ENCODE measurements at places on chromosomes 5 and 9. TPM values are rescaled to one million over a fixed set of nuclear protein-coding genes. Genes with fewer than 3 reads are reported as not detected.

The IGIP gene
- total RNA-seq = 9.3 TPM

The JAKMIP2 gene
- total RNA-seq = not detected

The PROP1 gene
- total RNA-seq = not detected

The C9orf153 gene
- 0.08 TPM for total RNA-seq

The LRRC70 gene
- total RNA-seq = 1.4 TPM

The PGM5 gene
- 44.2 TPM for total RNA-seq

The ARRDC3 gene
- total RNA-seq = 114 TPM

The NMUR2 gene
- not detected for total RNA-seq

The MARCOL gene
- not detected for total RNA-seq

The PHYHD1 gene
- 6.1 TPM for total RNA-seq

The MRPS2 gene
- 11.9 TPM for total RNA-seq

The TAF11L2 gene
- total RNA-seq = not detected

The EQTN gene
- total RNA-seq = not detected

The CCNI2 gene
- not detected for total RNA-seq

The DND1 gene
- total RNA-seq = not detected

The SH3GL2 gene
- not detected for total RNA-seq

The CD74 gene
- total RNA-seq = 0.15 TPM

The ARL14EPL gene
- not detected for total RNA-seq

The COL15A1 gene
- 130 TPM for total RNA-seq

The ADRA1B gene
- total RNA-seq = not detected

The LSM11 gene
- 4.7 TPM for total RNA-seq

The SLC25A2 gene
- total RNA-seq = 0.23 TPM

The TUBB4B gene
- 143 TPM for total RNA-seq

The SCGB3A2 gene
- not detected for total RNA-seq

The PCSK5 gene
- total RNA-seq = 5.0 TPM

The PCDHB7 gene
- 0.47 TPM for total RNA-seq

The PDCD1LG2 gene
- 4.3 TPM for total RNA-seq

The CATSPER3 gene
- not detected for total RNA-seq

The SLC6A3 gene
- not detected for total RNA-seq

The SPAAR gene
- total RNA-seq = 0.12 TPM

The TEX48 gene
- not detected for total RNA-seq

The BTNL9 gene
- total RNA-seq = not detected

The PCDHB14 gene
- total RNA-seq = 0.59 TPM

The SMIM33 gene
- total RNA-seq = not detected

The GGTA1 gene
- 0.12 TPM for total RNA-seq

The RGS7BP gene
- total RNA-seq = 0.83 TPM

The CBY3 gene
- total RNA-seq = not detected

The GHR gene
- total RNA-seq = 2.0 TPM

The SPINK7 gene
- total RNA-seq = not detected

The C1QTNF3 gene
- total RNA-seq = 0.60 TPM
